Activated naive CD4-positive, alpha-beta T cell treated with anti-CD3 and anti-CD28 coated beads for 36 hours (primary cell): ENCODE measurements at places on chromosomes 5 and 9. TPM values are rescaled to one million over a fixed set of nuclear protein-coding genes. Genes with fewer than 3 reads are reported as not detected.

- DNase-seq = no peak
Observed at GRCh38 chr5:42454216-42454995, 31.2 kb downstream of the GHR start.

GRCh38 chr9:13865869-13866268, 448.1 kb downstream of the NFIB start:
- DNase-seq = no peak

DNA sequence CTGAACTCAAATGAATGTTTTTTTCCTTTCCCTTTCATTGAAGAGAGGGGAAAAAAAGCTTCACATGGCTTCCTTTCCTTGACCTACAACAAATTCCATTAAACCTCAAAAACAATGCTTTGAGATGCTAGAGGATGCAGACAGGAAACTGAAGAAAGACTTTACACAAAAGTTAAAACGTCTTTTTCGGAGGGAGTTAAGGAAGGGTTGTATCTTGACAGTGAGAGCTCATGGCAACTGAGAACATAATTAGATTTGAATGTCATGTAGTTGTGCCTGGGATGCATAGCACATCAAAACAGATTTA, 66.4 kb downstream of the EBF1 start:
- DNase-seq = no peak

DNA sequence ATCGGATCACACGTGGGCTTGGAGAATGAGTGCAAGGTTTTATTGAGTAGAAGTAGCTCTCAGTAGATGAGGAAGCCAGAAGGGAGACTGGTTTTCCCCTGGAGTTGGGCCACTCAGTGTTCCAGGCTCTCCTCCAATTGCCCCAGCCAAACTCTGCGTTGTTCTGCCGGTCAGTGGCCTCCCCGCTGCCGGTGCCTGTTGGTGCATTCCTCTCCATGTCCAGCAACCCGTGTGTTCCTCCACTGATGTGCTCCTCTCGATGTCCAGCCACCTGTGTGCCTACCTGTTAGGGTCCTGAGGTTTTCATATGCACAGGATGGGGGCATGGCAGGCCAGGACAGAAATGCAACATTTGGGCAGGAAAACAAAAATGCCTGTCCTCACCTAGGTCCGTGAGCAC, 888.0 kb upstream of the PTPRD start:
- DNase-seq = no peak

GRCh38 chr9:90420768-90421513, 221.7 kb downstream of the DIRAS2 start:
- DNase-seq = no peak

Gene DRD1
- total RNA-seq = not detected

GRCh38 chr9:76701441-76702039, 62.7 kb upstream of the PCA3 start:
- no peak for DNase-seq

DNA sequence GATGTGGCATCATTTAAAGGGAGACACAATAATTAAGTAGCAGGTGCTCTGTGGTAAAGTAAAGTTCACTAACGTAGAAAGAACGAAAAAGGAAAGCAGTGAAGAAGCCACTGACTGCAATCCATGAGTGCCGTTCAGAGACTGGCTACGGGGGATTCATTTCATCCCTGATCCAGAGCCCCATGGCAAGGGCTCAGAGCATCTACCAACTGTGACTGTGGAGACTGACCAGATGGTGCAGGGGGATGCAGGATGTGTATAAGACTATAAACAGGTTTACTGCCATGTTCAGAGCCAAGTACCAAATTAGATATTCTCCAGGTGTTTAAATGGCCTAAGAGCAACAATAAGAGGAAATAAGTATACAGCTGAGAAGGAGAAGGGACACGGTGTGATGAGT, 47.7 kb downstream of the MARCHF11 start:
- DNase-seq = no peak
